ENCODE measurements at places on chromosomes 13 and 19.

GRCh38 chr19:12945479-12946091 is at the start of gene RAD23A:
Gene RAD23A (plus strand): TSS chr19:12945862. CDS start chr19:12945949, 87 bp downstream.
- peak; percentile 98 for DNase-seq

GRCh38 chr19:32671883-32672593 is 2.9 kb downstream of the ANKRD27 start:
- DNase-seq = no peak

- DNase-seq = no peak
Observed at GRCh38 chr19:11192957-11193939, 4.1 kb downstream of the KANK2 start.

DNA sequence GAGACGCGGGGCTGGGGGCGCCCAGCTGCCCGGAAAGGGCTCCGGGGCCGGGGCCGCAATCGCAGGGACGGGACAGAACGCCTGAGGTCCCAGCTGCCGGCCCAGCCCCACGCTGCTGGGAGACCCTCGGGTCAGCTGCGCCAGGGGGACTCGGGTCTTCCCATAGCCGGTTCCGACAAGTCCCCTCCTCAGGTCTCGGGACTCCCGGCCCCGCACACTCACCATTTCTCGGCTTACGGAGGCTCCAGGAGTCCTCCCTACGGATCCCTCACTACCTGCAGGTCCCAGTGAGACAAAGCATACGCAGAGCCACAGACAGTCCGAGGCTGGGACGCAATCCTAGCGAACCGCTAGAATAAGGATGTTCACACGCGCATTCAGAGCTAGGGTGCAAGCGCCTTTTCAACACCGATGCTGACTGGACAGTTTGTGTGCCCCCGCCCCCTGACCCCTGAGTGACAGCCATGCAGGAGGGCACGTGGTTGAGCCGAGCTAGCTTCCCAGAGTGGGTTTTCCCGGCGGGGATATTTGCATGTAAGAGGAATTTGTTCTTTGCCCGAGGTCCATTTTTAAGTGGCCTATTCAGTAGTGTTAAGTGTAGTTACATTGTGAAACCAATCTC is 13.6 kb downstream of the ZNF490 start:
- no peak for DNase-seq

GRCh38 chr19:14402332-14403144 is 16.6 kb downstream of the DDX39A start:
- peak; percentile 11 for DNase-seq

- DNase-seq = peak; percentile 83
Observed at GRCh38 chr19:14031719-14032480, at the start of gene IL27RA. Gene IL27RA (plus strand): TSS chr19:14031762. CDS start chr19:14031873, 111 bp downstream.

DNA sequence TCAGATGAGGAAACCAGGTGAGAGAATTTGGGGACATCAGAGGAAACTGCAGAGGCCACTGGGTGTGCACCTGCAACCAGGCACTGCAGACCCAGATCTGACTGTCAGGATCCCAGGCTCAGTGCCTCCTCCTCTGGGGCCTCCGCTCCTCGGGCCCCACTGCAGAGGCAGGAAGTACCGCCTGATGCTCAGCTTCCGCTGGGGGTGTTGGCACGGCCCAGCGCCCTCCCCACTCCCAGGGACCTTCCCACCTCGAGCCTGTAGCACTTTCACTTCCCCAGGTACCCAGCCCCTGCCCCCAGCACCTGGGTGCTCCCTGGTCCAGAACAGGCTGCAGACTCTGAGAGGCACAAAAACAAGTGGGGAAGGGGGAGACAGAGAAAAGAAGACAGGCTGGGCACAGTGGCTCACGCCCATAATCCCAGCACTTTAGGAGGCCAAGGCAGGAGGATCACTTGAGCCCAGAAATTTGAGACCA is 1.4 kb upstream of the CD37 start:
- DNase-seq = peak; percentile 57
